Keratinocyte (primary cell): ENCODE measurements at places on chromosomes 5 and 9. TPM values are rescaled to one million over a fixed set of nuclear protein-coding genes. Genes with fewer than 3 reads are reported as not detected.

The SLC34A3 gene
- 0.03 TPM in 1 of 3 replicates, not detected in the others for polyA plus RNA-seq

The PCDHB15 gene
- 0.03 to 0.31 TPM (median 0.09 TPM) in 3 replicates for polyA plus RNA-seq

The CSNK1G3 gene
- 18.3 to 34.0 TPM (median 22.2 TPM) in 3 replicates for polyA plus RNA-seq

The PDZD2 gene
- polyA plus RNA-seq, result 3.1 to 8.4 TPM (median 7.3 TPM) in 3 replicates

The SH3GL2 gene
- polyA plus RNA-seq, result 0.02 to 0.03 TPM in 2 of 3 replicates, not detected in the other

The NUTM2G gene
- polyA plus RNA-seq, result not detected in 3 replicates

The SAXO1 gene
- not detected in 3 replicates for polyA plus RNA-seq
